ENCODE measurements at places on chromosomes 6 and 20. TPM values are rescaled to one million over a fixed set of nuclear protein-coding genes. Genes with fewer than 3 reads are reported as not detected.

GRCh38 chr20:6024768-6025167 lies 29.1 kb downstream of the LRRN4 start:
- H3K36me3 ChIP-seq: peaks cover 5% of the 10 kb centered on the region
- H3K27me3 ChIP-seq: no peaks in the 10 kb centered on the region
- no peak for DNase-seq
- H3K4me1 ChIP-seq: peaks cover 25% of the 10 kb centered on the region
- no peak overlapping the region for H3K4me3 ChIP-seq

- no peaks in the 10 kb centered on the region for H3K27me3 ChIP-seq
- H3K4me1 ChIP-seq: no peaks in the 10 kb centered on the region
- no peak overlapping the region for H3K4me3 ChIP-seq
- H3K36me3 ChIP-seq: no peaks in the 10 kb centered on the region
These were observed 971.1 kb upstream of the MAN1A1 start for GRCh38 chr6:120320481-120321162.

DNA sequence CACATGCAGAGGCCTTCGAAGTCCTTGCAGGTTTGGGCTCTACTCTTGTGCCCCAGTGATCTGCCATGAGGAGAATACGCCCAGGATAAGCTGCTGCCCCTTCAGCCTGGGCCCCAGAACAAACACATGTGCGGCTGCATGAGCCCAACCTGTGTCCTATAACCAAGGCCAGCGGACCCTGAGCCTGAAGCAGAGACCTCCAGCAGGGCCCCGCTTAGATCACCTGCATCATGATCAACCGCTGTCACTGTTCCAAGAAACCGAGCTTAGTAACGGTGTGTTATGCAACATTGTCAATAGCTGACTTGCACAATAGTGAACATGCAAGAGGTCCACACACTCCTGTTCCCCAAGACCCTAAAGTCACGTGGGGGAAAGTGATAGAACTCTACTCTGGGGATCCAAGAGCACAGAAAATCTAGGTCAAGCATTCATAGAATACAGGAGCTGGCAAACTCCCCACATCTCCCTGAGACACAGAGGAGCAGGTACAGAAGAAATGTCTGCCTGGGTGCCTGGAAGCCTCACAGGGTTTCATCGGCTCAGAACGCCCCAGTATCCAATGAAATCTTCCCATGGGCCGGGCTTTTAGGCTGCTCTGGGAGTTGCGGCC lies 136.2 kb downstream of the BMP7 start:
- no peak overlapping the region for H3K27ac ChIP-seq
- H3K27me3 ChIP-seq: no peaks in the 10 kb centered on the region
- no peak overlapping the region for H3K4me3 ChIP-seq
- no peaks in the 10 kb centered on the region for H3K4me1 ChIP-seq
- H3K36me3 ChIP-seq: no peaks in the 10 kb centered on the region

- peaks cover 40% of the 10 kb centered on the region for H3K4me1 ChIP-seq
- H3K27me3 ChIP-seq: no peaks in the 10 kb centered on the region
- peak overlapping the region; percentile 68 for H3K27ac ChIP-seq
- peak overlapping the region; percentile 26 for H3K4me3 ChIP-seq
- peak; percentile 54 for DNase-seq
These were observed 208.8 kb downstream of the ARHGAP18 start for GRCh38 chr6:129500958-129501739.

GRCh38 chr20:47201074-47201730 lies 155.3 kb downstream of the ZMYND8 start:
- H3K36me3 ChIP-seq: no peaks in the 10 kb centered on the region
- H3K4me3 ChIP-seq: no peak overlapping the region
- DNase-seq: no peak
- no peaks in the 10 kb centered on the region for H3K27me3 ChIP-seq
- no peak overlapping the region for H3K27ac ChIP-seq

Gene TCP11
- total RNA-seq: not detected
